NCI-H1694 (cell line): ENCODE measurements at places on chromosomes 6 and 20.

DNA sequence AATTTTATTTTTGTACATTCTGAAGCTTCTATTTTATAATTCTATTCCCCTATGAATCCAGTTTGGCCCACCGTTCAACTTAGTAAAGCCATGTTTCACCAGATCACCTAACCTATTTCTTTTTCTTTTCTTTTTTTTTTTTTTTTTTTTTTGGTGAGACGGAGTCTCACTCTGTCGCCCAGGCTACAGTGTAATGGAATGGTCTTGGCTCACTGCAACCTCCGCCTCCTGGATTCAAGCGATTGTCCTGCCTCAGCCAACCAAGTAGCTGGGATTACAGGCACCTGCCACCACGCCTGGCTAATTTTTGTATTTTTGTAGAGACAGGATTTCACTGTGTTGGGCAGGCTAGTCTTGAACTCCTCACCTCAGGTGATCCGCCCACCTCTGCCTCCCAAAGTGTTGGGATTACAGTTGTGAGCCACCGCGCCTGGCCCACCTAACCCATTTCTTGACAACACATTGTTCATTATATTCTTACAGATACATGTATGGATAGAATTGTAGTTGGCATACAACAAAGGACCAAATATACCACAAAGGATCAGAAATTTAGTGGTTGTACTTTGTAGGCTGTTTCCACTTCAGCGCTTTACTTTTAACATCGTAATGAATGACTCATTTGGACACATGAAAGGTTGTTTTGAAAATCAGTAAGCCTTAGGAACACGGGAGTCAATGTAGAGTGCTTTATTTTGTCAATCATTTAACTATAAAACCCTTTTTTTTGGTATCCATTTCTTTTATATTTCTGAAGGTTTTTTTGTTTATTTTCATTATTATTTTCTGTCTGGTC is 63.2 kb downstream of the GJA1 start:
- no peak for DNase-seq

GRCh38 chr6:16539086-16539931 is 222.0 kb downstream of the ATXN1 start:
- DNase-seq, result no peak

- DNase-seq, result no peak
Measured at GRCh38 chr6:165835410-165835851, 172.4 kb upstream of the PDE10A start.

GRCh38 chr6:169174516-169175359 is 78.9 kb downstream of the THBS2 start:
- no peak for DNase-seq

GRCh38 chr6:84508981-84509380 is 255.4 kb downstream of the TBX18 start:
- DNase-seq, result no peak

- DNase-seq, result no peak
Measured at GRCh38 chr20:53346335-53346648, 247.3 kb downstream of the ZNF217 start.

GRCh38 chr6:148182378-148182777 is 160.3 kb upstream of the SASH1 start:
- no peak for DNase-seq
